ENCODE measurements at places on chromosomes 7 and 10.

GRCh38 chr7:46283852-46284251 lies 362.8 kb upstream of the IGFBP3 start:
- no peak for DNase-seq

DNA sequence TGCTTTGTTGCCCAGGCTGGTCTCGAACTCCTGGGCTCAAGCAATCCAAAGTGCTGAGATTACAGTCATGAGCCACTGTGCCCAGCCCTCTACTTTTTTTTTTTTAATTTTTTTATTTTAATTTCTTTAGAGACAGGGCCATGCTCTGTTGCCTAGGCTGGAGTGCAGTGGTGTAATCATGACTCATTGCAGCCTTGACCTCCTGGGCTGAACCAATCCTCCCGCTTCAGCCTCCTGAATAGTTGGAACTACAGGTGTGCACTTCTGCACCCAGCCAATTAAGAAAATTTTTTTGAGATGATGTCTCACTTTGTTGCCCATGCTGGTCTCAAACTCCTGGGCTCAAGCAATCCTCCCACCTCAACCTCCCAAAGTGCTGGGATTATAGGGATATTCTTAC lies 528.6 kb downstream of the GATA3 start:
- no peak for DNase-seq

DNA sequence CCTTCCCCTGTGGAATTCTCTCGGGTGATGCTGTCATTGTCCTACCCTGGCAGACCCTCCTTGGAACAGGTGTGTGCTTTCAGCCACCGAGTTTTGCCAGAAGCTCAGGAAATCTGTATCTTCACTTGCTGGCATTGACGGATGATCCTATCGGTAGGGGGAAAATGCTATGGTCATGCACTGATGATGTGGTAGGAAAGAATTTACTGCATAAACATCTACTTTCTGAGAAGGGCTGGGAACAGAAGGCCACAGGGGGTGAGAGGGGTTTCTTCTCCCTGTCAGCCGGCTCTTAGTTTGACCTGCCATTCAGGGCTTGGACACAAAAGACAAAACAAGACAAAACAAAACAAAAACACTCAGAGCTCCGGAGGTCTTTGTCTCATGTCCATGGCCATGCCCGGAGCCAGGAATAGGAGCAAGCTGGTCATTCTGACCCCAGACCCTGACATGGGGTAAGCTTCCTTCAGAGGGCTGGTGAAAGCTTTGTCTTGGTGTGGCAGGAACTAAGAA lies 43.6 kb upstream of the CARD11 start:
- DNase-seq = no peak

- no peak for DNase-seq
Measured at GRCh38 chr7:74272305-74273038, 16.7 kb upstream of the CLIP2 start.

Measured in HuH-7 (cell line).